Astrocyte (in vitro differentiated cells and primary cell): ENCODE measurements at places on chromosomes 1 and 21. TPM values are rescaled to one million over a fixed set of nuclear protein-coding genes. Genes with fewer than 3 reads are reported as not detected.

GRCh38 chr1:1558591-1558990, 16.1 kb downstream of the SSU72 start:
- no peak for DNase-seq

- peak; percentile 23 for DNase-seq
Measured at GRCh38 chr1:63868268-63868781, 94.5 kb downstream of the ROR1 start.

GRCh38 chr1:210125143-210125542, 107.5 kb upstream of the SERTAD4 start:
- no peak for DNase-seq

DNA sequence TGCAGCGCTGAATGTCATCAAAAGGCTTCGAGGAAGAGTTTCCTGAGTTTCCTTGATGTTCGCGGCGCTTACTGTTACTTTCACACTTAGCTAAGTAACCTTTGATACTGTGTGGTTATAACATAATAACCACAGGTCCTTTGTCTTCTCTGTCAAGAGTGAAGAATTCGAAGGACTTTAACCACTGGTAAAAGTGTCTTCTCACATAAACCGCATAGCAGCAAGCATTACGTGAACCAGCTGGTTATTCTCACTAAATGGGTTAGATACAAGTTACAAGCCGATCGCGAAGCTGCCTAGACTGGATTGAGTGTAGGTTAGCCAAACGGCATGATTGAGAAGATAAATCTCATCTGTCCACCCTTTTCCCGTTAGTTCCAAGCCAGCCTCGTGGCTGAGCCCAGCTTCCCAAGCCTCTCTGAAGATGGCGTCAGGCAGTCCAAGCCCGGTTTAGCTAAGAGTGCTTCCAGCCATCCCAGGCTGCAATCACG, 18.3 kb upstream of the IFNGR2 start:
- peak; percentile 93 for DNase-seq

- DNase-seq: no peak
Measured at GRCh38 chr1:59815892-59816291, 1.1 kb downstream of the HOOK1 start.

The BEND5 gene
- total RNA-seq: 1.4 and 2.7 TPM in 2 replicates

DNA sequence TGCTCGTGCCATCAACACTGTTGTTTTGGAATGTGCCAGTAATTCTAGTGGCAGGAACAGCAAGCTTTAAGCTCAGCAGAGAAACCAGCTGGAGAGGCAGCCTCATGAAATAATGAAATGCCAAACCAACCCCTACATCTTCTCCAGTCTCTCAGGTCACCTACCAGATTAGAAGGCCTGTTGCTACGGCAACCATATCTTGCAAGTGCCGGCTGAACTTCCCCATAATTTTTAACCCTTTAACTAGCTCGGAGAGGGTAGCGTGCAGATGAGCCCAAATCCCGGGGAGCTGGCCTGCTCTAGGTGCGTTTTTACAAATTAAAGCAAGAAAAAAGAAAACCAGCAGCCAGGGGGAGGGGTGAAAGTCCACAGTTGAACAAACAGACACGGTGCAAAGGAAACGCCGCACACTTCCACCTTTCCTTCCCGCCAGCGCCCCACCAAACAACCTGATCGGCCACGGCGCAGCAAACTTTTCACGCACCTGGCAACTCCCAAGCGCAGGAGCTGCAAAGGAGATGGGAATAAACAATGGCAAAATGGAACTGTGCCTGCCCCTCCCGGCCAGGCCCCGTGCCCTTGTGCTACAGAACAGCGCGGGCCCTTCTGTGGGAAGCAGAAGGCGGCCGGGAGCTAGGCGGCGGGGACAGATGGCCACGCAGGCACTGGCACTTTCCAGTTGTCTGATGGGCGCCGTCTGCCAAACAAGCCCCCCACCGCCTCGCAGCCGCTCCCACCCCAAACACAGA, 50.1 kb downstream of the SSBP3 start:
- DNase-seq: no peak

The LHX8 gene
- 0.48 and 0.52 TPM in 2 replicates for total RNA-seq

DNA sequence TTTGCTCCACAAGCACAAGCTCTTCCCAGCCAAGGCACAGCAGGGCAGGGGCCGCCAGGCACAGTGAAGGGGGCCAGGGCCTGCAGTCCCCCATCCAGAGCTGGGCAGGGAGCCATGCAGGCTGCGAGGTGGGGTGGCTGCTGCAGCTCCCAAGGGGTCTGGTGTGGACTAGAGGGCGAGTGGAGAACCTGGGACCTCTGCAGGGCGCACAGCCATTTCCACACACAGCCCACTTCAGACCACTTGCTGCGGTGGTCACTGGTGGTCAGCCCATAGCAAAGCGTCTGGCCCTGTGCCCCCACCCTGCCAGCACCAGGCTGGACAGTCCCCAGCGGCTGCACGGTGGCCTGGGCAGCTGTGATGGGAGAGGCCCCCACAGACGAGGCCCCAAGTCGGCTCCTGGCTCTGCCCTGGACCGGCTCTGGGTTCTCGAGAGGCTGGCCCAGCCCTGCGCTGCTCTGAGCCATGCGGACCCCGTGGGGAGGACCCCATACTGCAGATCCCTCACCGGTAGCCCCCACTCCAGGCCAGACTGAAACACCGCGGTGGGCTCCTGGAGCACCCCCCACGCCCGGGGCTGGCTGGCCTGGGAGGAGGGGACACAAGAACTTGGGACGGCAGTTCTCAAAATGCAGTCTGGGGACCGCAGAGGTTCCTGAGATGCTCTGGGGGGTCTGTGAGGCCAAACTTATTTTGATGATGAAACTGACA, 47.1 kb upstream of the COL6A2 start:
- DNase-seq: no peak

- no peak for DNase-seq
Measured at GRCh38 chr1:60277269-60277668, 203.7 kb upstream of the C1orf87 start.

DNA sequence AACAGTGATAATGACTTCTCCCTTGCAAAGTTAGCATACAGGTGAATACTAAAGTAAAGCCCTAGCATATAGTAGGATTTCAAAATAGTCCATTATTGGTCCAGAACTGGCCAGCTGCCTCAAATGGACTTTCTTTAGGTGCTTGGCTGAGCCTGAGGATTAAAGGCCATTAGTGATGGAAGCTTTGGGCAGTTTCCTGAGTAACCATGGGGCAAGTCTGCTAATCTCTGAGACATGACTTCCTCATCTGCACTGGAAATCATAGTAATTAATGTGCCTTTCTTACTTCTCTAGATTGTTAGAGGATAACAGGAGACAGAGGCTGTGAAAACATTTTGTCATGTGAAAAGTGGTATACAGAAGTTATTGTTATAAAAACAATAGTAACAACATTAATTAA, 156.5 kb upstream of the UBE2U start:
- no peak for DNase-seq
